Activated T-cell treated with anti-CD3 and anti-CD28 coated beads for 1 hour (primary cell): ENCODE measurements at places on chromosomes 2 and 18.

DNA sequence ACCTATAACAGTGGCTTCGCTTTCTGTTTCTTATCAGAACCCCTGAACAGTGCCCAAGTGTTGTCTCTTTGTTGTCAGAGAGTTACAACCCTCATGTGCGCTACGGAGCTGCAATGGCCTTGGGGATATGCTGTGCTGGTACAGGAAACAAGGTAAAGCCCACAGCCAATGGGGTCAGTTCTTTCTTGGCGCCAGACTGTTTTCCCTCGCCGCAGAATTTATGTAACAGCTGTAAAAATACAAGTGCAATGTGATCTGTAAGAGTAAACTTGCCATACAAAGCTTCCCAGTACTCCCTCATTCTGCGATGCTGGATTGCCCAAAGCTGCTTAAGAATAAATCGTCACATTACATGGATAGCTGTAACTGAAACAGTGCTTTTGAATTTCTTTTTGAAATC is 13.9 kb upstream of the HTR2B start:
- DNase-seq, result no peak

DNA sequence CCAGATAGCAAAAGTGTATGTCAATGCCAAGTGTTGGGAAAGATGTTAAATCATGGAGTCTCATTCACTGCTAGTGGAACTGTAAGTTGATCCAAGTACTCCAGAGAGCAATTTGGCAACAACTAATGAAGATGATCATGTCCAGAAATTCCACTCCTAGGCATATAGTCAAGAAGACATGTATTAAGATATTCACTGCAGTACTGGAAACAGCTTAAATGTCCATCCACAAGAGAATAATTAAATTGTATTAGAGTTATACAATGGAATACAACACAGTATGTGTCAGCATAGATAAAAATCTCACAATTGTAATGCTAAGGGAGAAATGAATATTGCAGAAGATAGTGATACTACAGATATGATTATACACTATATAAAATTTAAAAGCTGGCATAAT is 15.2 kb upstream of the LBH start:
- no peak for DNase-seq

DNA sequence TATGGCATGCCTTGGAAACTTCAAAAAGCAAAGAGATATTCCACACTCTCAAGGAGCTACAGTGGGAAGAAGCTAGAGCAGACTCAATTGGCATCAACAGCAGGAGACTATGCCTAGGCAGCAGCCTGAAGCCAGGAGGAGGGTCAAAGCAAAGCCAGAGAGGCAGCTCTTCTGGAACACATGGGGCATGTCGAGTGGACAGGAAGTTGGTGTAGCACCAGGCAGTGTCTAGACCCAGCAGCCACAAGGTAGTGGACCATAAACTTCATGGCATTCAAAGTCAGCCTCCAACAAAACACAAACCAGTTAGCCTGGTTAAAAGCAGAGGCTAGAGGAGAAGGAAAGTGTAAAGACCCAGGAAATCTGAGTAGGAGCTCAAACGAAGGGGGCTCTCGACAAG is 311.2 kb upstream of the PKDCC start:
- no peak for DNase-seq

DNA sequence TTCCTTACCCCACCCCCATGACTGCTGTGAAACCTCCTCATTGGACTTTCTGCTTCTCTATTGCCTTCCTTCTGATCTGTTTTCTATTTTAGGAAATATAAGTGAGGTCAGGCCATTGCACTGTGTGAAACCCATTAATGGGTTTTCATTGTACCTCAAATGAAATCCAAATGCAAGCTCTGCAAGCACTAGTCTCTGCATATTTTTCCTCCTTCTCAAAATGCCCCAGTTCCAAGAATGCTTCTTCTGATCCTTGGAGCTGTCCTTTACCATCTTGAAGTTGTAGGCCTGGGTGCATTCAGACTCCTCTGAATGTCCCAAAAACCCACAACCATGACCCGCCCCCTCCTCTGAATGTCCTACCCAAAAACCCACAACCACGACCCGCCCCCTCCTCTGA is 8.2 kb downstream of the IL1A start:
- no peak for DNase-seq

- DNase-seq, result no peak
Measured at GRCh38 chr2:26674002-26674751, 18.3 kb upstream of the KCNK3 start.

DNA sequence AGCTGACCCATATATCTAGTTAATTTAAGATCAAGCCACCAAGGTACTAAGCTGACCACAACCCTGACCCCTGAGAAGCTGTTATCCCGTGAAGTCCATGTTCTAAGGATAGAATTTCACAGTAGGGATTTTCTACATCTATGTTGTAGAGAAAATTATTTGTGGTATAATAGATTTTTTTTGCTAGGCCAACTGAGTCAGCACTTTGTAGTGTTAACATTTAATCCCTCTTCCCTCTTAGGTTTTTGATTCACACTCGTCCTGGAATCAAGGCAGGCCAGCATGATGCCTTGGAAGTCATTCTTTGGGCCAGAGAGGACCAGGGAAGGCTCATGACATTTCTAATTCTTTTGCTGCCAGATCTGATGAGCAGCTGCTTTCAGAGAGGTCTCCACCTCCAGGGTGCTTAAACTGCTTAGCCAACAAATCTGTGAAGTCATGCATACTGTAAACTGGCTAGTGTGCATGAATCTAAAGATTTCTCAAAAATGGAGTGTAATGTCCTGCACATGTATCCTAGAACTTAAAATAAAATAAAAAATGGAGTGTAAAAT is 102.5 kb downstream of the RBM43 start:
- DNase-seq, result no peak

GRCh38 chr2:31234683-31235503 is 941 bp downstream of the EHD3 start:
- no peak for DNase-seq

GRCh38 chr2:169512525-169512924 is 3.0 kb downstream of the KLHL41 start:
- DNase-seq, result no peak

DNA sequence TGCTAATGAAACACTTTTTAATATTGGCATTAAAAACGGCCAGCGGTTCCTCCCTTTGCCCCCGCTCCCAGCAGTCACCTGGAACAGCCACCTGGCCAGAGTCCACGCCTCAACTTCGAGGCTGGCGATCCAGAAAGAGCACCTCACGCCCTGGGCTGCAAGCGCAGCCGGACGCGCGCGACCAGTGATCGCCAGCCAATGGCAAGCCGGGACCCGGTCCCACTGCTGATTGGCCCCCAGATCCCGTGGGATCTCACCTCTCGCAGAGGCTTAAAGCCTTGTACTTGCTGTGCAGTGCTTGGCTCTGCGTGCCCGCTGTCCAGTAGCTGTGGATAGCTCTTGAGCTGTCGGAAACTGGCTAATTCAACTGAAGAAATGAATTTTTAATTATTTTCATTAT is 4.1 kb upstream of the RBM45 start:
- no peak for DNase-seq

DNA sequence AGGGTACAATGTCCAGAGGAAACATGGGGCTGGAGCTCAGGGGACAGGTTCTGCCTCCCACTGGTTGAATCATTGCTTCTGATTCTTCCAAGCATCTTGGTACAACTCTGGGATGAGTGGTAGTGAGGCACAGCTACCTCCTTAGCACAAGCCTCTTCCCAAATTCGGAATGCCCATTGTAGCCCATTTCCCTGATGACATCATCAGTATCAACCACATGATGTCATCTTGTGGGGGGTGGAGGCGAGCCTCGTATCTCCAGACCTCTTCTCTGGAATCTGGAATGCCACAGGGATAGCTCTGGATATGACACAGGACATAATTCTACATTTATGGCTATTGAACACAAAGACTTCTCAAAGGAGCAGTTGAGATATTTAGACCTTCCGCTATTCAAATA is 715.2 kb downstream of the RNF144A start:
- no peak for DNase-seq

DNA sequence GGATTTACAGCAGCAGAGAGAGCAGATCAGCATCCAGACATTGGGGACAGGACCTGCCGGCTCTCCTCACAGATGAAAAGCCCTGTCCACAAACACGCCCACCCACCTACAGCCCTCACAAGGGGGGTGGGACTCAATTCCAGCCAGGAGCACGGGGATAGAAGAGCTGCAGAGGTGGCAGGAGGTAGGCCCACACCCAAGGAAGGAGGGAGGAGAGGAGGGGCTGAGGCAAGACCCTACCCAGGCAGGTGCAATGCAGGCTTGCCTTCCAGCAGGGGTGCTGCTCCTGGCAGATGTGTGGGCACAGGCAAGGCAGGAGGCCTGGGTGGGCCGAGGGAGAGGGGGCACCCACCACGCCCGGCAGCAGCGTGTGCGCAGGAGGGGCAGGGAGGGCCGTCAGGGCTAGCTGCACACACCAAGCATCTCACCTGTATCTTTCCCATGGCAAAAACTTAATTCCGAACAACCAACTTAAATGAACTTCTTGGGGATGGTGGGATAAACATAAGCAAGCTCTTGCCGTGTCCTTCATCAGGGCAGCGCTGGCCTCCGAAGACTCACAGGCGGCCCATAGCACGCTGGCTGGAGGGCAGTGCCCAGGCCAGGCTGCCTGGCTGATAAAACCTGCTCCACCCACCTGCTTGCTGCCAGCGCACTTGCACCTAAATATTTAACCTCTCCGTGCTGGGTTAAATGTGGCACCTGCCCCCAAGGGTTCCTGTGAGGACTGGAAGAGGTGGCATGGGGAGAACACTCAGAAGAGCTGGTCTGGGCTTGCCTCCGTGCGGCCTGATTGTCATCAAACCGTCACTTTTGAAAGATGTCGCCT is 219.5 kb downstream of the HDAC4 start:
- no peak for DNase-seq

DNA sequence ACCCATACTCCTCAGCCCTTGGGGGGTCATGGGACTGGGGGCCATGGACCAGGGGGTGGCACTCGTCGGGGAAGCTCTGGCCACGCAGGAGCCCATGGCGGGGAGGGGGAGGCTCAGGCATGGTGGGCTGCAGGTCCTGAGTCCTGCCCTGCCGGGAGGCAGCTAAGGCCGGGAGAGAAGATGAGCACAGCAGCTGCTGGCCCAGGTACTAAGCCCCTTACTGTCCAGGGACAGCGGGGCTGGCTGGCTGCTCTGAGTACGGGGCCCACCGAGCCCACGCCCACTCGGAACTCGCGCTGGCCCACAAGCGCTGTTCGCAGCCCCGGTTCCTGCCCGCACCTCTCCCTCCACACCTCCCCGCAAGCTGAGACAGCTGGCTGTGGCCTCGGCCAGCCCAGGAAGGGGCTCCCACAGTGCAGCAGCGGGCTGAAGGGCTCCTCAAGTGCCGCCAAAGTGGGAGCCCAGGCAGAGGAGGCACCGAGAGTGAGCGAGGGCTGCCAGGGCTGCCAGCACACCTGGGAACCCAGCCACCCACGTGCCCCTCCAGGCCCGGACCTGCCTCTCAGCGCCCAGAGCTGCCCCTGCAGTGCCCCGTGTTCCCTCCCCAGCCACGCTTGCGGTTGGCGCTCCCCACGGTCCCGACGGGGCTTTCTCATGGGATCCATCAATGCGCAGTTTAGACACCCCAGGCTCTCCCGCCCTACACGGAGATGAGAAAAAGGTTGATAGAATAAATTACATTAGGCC is 33.6 kb upstream of the ZNF236 start:
- DNase-seq, result no peak

DNA sequence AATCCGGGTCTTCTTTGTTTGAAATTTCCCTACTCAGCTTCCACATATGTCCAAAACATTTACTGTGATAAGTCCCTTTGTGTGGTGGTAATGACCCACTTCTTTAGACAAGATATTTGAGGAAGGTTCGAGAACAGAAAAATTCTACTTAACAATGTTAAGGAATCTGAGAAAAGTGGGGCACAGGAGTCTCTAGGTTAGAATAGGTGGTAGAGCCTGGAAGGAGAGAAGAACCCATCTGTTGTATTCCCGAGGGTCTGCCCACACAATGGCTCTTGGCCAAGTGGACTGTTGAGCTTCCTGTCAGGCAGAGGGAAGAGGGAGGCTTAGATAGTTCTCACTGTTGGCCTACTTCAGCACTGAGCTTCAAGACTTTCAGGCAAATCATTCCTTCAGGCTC is 4.3 kb downstream of the IGFBP2 start:
- DNase-seq, result no peak

DNA sequence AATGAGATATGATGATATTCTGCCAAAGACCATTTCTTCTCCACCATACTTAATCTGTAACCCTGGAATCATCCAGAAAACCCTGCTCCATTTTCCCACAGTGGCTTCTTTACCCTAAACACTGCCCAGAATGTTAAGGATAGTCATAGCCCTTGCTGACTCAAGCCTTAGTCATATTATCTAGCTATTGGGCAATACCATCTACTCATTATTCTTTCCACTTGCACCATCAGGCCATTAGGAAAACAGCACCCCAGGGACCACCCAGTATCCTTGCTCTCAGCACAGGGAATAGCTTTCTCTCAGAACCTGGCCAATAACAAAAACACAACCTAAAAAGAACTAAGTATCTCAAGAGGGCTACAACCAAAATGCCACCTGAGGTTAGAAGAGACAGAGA is 445.7 kb upstream of the SLC14A2 start:
- DNase-seq, result no peak

- no peak for DNase-seq
Measured at GRCh38 chr2:127887082-127887775, 1.5 kb upstream of the AMMECR1L start.

DNA sequence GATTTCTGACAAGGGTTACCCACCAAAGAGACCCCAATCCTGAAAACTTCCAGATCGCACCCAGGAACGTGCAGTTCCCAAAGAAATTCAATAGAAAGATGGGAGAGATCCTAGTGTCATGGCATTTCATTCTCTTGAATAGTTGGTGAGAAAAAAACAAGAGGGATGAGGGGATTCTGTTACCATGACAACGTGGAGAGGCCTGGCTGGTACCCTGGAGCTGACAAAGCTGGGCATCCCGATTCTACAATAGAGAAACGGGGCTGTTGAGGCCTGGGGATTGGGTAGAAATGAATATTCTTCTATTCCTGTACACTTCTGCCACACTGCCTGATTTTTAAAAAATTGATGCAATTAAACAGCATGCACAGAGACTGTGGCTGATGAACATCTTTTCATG is 41.0 kb downstream of the POLE4 start:
- DNase-seq, result no peak

- no peak for DNase-seq
Measured at GRCh38 chr2:68936427-68936826, 16.3 kb downstream of the GKN2 start.

- no peak for DNase-seq
Measured at GRCh38 chr2:189020179-189020578, 46.0 kb downstream of the COL3A1 start.

DNA sequence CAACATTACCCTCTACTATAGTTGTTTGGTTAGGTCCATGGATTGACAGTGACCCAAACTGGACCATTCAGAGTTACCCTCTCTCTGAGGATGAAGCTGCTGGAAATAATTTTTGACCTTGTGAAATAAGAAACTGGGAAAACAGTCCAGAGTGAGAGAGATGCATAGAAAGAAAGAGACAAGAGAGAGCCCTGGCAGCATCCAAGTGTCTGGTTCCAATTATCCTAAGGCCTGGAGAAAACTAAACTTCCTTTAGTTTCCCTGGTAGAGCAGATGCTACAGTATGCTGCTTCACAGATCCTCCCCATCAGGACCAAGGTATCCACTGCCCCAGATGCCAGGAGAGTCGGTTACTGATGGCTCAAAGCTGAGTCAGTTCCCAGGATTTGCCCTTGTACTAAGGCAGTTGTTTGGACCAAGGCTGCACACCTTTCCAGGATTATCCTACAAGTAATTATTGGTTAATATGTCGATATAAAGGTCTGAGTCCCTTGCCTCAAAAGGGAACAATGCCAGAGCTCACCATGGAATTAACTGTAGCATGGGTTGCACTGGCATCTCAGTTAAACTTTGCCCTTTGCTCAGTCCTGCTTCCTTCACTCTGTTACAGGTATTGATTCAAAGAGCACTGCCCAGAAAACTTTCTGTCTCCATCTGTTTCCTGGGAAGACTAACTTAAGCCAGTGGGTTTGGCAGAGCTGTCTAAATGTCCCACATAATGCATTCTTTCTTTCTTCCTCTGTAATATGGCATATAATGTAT is 14.6 kb upstream of the CHN1 start:
- no peak for DNase-seq
